Umbilical cord (tissue), 2 donors: ENCODE measurements at places on chromosomes 16 and 17.

- no peak for DNase-seq
Observed at GRCh38 chr17:58593123-58593522, 78.7 kb upstream of the MTMR4 start.

GRCh38 chr16:29676989-29677785 lies 1.8 kb upstream of the QPRT start:
- no peak for DNase-seq

GRCh38 chr16:2855536-2855935 lies 2.4 kb downstream of the PRSS22 start:
- DNase-seq = no peak

DNA sequence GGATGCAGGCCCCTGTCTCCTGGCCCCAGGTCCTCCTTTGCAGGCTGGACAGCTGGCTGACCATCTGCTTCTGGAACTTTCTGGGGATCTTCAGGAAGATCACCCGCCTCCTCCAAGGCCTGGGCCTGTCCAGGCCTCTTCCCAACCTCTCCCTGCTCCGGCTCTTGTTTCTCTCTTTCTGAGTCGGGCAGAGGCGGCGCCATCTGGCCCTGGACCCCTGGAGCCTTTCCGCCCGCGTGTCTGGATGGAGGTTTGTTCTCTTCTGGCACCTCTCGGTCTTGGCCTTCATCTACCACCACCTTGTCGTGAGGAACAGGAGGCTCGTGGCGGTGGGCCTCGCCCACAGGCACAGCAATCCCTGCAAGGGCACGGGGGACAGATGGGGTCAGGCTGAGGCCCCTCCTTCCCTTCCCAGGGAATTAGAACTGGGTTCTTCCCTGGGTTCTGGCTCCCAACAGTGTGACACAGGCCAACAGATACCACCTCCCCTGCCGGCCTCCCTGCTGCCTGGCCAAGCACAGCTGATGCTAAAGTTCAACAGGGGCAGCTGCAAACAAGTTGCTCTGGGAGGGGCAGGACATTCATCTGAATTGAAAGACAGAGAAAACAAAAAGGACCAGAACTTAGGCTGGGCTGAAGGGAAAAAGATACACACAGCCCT lies 13.3 kb downstream of the NDUFAF8 start:
- no peak for DNase-seq

DNA sequence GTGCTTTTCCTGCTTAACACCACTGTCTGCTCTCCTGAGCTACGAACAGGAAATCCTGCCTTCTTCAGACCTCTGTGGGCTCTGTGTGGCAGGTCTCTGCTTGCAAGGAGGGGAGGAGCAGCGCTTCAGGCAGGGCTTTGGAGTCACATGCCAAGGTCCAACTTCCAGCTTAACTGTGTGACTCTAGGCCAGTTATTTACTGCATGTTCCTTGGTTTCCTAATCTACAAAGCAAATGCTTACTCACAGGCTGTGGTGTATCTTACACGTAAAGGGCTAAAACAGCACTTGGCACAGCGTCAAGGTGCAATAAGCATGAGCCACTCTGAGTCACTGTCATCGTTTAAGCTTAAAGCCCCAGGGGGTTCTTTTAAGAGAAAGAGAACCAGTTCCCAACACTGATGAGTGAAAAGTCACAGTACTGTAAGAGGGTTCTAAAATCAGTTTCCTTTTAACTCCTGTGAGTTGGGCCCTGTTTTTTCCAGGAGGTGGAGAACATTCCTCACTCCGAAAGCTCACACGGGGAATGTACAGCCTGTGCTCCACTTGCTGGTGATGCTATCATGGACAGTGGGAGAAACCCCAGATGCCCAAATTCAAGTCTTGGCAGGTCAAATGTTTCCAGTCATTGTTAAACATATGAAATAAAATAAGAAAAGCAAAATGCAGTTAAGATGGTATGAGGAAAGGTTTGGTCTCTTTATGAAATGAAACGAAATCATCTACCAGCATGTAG lies 54.1 kb upstream of the BCAR1 start:
- DNase-seq = peak; percentile 97

DNA sequence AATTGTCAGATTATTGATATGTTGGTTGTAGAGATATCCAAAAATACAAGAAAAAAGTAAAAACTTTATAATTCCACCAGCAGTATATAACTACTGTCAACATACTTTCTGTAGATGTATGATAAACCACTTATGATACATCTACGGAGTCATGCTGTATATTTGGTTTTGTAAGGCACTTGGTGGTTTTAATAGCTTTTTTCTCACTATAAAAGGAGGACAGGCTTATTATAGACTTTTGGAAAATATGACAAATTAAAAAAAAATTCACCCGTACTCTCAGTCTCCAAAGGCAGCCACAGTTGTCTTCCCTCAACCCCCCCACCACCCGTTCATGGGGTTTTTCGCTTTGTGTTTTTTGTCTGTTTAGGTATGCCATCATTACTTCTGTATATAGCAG lies 14.8 kb downstream of the RAI1 start:
- no peak for DNase-seq
